Jurkat, Clone E6-1 (cell line): ENCODE measurements at places on chromosomes 4 and X.

- no peak for DNase-seq
Measured at GRCh38 chrX:47690175-47690574, 31.2 kb upstream of the UXT start.

GRCh38 chr4:61385256-61385655 lies 185.1 kb downstream of the ADGRL3 start:
- DNase-seq, result no peak

- DNase-seq, result no peak
Measured at GRCh38 chr4:72641611-72642010, 72.6 kb upstream of the ADAMTS3 start.

DNA sequence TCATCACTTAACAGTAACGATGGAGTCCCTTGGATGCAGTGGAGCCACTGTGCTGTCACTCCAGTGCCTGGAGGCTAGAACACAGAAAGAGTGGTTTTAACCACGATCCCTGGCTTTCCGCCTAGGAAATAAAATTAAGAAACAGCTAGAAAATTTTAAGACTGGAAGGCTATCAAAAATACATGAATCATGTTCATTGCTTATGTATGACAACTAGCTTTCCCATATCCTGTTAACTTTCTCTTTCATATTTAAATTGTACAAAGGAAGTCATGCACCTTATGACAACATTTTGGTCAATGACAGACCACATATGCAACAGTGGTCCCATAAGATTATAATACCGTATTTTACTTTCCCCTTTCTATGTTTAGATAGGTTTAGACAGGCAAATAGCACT lies 115.1 kb downstream of the GALNTL6 start:
- no peak for DNase-seq

DNA sequence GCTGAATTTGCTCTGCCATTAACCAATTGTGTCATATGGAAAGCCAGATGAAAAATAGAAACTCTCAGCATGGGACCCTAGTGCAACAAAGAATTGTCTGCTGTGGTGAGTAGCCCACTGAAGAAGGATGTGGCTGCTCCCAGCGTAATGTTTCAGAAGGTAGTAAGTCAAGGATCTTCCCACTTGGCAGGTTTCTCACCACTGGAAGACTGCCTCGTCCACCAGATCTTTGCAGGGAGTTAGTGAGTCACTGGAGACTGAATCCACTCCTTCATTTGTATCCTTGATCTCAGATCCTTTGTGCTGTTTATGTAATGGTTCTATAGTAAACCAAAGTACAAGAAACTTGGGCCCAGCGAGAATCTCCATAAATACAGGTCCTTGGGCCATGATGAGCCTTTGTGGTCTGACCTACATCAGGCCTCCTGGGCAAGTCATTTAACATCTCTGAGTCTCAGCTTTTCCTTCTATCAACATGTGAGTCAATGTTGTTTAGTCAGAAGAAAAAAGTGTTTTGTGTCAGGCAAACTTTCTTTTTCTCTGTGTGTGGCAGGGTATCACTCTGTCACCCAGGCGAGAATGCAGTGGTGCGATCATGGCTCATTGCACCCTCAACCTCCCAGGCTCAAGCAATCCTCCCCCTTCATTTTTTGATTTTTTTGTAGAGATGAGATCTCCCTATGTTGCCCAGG lies 78.0 kb upstream of the CCDC160 start:
- no peak for DNase-seq

DNA sequence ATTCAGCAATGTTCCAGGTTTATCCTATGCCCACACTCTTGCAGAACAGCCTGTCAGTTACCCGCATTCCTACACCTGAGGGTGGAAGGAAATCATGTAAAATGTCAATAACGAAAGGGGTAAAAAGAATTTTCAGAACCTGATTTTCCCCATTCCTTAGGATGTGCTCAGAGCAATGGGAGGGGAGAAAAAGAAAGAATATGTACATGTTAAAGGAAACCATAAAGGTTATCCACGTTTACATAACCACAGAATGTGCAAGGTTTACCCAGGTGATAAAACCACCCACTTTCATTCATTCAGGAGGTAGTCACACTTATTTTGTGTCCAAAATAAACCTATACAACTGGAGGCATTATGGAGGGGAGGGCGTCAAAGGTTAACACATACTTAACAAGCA lies 335.5 kb downstream of the ZNF674 start:
- DNase-seq, result no peak

DNA sequence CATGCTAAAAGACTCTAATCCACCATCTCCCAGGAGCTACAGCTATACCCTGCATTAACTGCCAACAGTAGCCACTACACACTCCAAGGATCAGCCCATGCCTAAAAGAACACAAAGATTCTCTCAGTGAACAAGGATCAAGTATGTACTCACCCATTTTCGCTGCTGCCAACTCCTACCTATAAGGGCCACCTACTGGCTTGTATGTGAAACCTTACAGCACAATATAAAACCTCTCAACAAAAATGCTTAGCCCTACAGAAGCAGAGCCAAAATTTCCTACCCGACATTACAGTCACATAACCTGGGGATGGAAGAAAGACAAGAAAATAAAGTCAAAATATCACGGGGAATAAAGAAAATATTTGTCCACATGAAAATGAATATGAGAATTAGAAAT lies 562.8 kb upstream of the POU3F4 start:
- DNase-seq, result no peak

DNA sequence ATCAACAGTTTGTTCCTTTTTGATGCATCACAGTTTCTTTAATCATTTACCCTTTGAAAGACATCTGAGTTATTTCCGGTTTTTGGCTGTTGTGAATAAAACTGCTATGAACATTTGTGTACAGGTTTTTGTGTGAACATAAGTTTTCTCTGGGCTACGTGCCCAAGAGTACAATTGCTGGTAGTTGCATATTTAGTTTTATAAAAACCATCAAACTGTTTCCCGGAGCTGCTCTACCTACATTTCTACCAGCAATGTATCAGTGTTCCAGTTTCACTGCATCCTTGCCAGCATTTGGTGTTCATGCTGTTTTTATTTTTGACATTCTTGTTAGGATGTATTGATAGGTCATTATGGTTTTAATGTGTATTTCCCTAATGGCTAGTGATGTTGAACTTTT lies 17.3 kb downstream of the KDM6A start:
- DNase-seq, result no peak

DNA sequence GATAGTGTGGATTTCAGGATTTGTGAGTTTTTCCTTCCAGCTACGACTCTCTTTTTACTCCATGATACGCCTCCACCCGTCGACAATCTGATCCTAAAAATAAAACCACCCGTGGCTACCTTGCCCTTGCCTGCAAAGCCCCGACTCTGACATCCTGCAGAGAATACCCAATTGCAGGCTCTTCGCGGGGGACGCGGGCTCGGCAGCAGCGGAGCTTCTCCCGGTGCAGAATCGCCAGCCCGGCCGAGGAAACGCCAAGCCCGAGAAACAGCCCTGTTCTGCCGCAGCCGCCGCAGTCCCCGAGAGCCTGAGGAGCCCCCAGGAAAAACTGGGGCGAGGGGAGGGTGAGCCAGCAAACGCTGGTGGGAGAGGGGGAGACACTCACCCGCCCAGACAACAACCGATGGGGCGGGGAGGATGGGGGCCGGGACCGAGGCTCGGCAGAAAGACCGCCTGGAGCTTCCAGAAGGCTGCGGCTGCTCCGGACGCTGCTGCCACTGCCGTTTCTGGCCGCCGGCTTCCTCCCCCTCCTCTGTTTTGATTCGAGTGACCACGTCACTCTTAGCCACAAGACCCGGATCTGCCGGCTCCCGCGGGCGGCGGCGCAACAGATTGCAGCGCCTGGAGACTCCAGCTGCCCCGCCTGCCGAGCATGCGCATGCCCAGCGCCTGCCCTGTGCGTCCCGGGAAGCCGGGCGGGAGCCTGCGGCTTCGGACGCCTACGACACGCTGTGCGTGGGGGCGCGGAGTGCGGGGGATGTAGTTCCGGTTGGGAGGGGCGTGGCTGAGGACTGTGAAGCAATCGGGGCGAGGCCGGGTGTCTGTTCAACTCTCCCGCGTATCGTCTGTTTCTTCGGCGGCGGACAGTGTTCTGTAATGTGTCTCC lies at the start of gene SMIM14:
Gene SMIM14 (minus strand): TSS at position 512 of the 886 bp plus-strand sequence. CDS start 33,720 bp downstream, outside the sequence.
- DNase-seq, result peak; percentile 93

DNA sequence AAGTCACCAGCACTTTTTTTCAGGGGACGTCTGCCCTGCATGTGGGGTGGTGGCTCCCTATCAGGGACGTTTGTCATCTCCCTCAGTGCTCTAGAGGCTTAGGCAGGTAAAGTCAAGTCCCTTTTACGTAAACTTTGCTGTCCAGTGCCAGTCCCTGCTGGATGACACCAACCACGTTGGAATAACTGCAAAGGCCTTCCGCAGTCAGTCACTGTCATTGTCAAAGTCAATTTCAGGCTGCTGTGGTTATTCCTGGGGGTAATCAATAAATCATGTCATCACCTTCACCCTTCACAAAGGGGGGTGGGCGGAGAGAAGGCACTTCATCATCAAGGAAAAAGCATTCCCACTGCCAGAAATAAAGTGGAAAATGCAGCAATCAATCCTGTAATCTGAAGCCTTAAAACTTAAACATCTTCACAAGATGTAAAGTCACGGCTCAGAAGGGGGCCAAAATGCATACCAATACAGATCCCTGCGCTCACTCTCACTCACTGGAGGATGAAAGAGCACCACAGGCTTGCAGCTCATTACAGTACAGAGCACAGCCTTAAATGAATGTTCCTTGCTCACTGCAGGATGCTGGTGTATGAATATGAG lies 56.2 kb downstream of the CLDN22 start:
- DNase-seq, result no peak

DNA sequence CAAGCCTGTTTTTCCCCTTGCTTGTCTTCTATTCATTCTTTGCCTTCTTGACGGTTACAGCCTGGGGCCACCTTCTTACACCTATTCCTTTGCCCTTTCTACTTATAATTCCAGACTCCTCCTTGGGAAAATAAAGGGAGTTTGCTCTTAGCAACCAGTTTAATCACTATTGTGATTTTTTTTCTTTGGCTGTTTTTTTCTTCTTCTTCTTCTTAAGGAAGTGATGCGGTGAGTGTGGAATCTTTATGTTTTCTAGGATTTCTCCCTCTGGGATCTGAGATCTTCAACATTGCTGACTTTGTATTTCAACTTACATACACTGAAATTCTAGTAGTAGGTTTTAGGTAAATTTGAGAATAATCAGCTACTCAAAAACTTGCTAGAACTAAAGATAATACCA lies 1.1 kb upstream of the KLHL13 start:
- no peak for DNase-seq

DNA sequence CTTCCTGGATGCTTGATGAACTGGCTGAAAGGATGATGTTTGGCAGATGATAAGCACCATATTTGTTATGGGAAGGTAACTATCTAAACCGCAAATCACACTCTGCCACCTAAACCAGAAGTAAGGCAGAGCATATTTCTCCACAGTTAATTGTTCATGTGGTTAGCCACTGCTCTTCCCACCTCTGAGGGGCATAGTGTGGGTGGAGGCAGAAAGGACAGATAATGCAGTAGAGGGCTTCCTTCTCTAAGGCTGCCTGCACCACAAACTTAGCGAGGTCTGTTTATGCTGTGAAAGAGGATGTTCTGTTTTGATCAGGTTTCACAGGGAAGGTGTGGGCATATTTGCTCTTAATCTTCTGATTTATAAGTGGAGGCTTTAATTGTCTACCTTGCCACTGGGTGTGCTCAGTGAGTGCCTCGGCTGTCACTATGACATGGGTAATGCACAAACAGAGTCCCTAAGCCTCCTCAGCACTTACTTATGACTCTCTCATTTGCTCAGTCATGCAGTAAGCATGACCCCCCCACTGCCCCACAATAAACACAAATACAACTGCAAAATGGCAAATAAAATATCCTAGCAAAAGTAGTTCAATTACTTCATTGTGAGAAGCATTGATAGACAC lies 401.0 kb downstream of the TMA16 start:
- DNase-seq, result peak; percentile 98

- no peak for DNase-seq
Measured at GRCh38 chr4:82652062-82652461, 90.3 kb upstream of the TMEM150C start.

GRCh38 chr4:139734875-139735380 lies 69.3 kb downstream of the MGST2 start:
- peak; percentile 22 for DNase-seq

DNA sequence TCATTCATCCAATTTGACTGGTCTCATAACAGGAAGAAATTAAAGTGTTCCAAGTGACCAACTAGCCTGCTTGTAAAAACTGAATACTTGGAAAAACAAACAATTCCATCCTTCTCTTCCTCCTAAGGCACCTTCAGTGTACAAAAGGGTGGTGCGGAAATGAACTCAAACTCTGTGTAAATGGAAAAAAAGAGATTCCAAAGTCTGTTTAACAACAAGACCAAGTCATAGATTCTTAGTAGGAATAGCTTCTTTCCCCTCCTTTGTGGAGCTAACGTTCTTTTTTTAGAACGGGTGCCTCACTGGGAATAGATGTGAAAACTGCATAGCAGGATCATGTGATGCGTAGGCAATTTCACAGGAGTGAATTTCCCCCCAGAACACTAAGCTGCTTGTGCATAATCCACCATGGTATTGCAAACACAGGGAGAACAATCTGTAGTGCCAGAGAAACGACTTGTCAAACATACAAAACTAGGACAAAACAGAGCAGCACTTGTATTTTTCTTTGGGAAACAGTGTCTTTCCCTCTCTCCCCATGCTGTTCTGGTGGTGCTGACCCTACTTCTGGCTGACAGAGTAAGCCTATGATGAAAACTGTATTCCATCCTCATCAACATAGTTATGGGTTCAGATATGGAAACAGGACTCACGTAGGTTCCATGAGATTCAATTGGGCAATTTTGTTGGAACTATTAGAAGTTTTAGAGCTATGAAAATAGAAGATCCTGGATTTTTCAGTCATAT lies 13.2 kb upstream of the SOD3 start:
- no peak for DNase-seq

DNA sequence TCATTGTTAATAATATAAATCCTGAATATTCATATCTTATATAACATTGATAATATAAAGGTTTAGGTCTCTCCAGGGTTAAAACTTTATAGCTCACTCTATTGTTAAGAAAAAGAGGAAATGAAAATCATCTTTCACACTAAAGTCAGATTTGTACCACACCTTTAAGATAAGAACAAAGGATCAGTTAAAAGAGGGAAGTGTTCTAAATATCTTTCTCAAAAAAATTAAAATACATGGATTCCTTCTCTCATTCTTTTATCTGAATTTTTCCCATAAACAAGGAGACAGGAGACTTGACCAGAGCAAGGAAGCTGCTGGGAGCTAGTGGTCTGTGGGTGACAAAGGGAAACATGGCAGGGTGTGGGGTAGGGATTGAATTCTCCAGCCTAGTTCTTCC lies 323.0 kb upstream of the CPXCR1 start:
- DNase-seq, result no peak
